ENCODE measurements at places on chromosomes 7 and 10. TPM values are rescaled to one million over a fixed set of nuclear protein-coding genes. Genes with fewer than 3 reads are reported as not detected.

DNA sequence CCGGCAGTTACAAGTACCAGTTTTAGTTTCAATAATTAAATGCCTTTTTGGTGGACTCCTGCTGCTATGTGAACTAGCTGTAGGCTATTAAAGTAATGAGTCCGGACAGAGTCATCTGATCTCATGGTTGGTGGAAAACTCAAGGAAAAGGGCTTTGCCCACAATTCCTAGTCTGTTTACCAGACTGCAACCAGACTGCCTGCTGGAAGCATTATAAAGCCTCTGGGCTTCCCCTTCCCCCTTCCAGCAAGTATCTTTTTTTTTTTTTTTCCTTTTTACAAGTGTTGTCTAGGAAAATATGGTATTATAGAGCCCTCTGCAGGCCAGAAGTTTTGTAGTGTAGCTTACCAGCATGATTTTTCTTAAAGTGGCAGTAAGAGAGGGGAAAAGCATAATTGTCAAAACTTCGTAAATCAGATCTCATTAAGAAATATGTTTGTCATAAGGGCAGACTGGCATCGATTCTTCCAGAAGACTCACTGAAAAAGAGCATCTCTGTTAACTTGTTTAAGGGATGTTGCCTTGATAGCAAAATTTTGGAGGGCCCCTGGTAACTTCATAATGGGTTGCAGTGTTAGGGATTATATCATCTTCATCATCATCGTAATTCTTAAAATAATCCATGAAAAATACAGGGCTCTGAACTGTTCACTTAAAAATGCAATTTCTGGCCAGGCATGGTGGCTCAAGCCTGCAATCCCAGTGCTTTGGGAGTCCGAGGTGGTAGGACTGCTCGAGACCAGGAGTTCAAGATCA is 181.3 kb downstream of the TAX1BP1 start:
- no peak for DNase-seq

DNA sequence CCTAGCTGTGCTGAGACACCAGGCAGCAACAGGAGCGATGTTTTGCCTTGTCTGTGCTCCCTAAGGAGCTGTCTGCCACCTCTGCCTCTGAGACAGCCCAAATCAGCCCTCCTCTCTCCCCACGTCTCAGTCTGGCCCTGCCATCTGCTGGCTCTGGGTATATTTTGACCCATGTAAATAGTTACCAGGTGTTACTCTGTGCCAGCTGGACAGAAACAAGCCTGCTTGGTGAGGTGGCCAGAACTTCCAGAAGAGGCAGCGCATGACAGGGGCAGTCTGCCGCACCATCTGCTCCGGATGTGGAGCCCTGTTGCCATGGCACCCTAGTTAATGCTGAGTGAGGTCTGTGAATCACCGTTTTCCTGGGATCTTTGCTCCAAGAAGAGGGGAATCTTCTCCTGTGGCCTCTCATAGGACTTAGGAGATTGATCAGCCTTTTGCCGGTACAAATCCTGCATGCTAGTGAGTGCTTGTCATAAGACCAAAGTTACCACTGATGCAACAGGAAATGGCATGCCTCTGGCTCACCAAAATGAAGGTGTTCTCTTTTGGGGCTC is 31.8 kb downstream of the GSTO2 start:
- DNase-seq, result peak; percentile 66

DNA sequence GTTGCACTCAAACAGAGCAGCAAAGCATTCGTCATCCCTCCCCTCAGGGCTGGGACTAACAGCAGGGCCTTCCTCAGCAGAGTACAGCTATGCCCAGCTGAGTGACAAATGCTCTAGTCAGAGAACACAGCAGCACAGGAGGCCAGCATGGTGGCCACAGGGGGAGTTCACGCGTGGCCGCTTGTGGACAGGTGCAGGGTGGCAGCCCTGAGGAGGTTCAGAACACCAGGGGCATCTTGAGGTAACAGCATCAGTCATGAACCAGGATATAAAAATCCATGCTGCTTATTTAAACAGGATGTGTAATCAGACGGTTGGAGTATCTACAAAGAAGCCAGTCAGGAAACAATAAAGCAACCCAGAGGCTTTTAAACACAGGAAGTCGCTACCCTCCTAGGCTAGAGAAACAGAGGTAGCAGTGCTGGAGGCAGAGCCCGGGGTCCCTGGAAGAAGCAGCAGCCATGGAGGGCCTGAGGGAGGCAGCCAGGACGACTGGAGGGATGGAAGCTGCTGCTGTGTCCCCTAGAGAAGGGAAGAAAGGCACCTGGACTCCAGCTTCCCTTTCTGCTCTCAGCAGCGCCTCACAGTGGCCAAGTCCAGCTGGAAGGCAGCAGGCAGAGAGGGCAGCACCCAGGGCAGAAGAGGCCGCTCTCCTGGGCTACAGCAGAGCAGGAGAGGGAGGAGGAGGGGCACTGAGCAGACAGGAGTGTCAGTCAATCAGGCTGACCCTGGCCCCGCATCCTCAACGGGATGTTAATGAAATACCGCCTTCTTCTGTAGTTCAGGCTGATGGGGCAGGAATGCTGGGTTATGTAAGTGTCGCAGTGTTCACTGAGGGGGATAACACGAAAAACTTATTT is 70.8 kb upstream of the UCN3 start:
- DNase-seq, result no peak

DNA sequence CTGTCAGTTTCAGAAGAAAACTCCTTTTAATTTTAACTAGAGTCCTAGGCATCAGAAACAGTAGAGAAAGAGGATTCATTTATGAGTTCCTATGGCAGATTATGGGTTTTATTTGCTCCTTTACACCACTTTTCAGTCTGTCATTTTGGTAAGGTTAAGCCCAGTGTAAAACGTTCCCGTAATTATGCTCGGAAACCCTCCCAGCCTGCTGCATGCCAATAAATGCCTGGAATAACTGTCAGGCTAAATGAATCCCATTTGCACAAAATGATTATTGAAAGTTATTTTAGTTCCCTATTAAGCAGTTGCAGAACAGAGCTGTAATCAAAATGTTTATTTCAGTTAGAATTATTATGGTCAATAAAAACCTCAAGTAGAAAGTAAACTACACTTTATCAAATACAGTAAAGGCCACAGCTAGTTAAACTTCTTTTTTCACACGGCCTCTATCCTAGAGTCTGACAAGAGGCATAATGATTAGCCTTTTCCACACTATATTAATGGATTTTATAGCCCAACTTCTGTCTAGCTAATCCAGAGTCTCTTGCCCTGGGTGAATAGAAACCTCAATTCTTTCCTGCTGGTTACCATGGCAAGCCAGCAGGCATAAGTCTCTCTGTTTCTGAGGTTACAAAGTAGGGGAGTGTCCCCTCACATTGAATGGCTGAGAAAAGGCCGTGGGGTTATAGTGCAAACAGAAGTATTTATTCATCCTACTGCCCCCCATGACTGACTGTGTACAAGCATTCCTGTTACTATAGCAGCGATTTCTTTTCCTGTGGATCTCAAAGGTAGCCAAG is 80.8 kb upstream of the NPVF start:
- no peak for DNase-seq

- DNase-seq, result no peak
Observed at GRCh38 chr7:32586291-32587221, 91.3 kb downstream of the AVL9 start.

GRCh38 chr10:79060641-79061255 is 8.0 kb upstream of the ZMIZ1 start:
- no peak for DNase-seq

GRCh38 chr10:28111712-28112111 is 112.8 kb upstream of the ODAD2 start:
- DNase-seq, result no peak

GRCh38 chr7:42699380-42700178 is 212.3 kb downstream of the C7orf25 start:
- DNase-seq, result no peak

DNA sequence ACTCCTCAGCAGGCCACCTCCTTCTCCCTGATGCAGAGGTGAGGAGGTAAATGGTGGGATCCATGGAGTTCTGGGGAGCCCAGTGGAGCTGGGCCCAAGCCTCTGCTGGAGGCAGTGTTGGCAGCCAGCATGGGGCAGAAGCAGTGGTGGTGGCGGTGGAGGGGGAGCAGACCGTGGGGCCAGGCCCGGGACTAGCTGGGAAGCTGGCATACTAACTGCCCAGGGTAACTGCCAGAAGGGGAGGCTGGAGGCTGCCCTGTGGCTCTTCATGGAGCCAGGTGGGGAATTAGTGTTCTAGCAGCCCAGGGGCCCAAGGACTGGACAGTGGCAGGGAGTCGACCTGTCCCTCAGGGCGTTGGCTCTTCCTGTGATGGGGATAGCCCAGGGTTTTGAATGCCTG is 16.1 kb upstream of the SMARCD3 start:
- no peak for DNase-seq

CC2D2B gene
- total RNA-seq, result 0.43 TPM

PODXL gene
- total RNA-seq, result 43.6 TPM

PALD1 gene
- 3.3 TPM for total RNA-seq

GRCh38 chr10:132205650-132206376 is 19.1 kb downstream of the DPYSL4 start:
- no peak for DNase-seq

SKAP2 gene
- 28.8 TPM for total RNA-seq

YWHAG gene
- total RNA-seq, result 102 TPM

ASB10 gene
- not detected for total RNA-seq

DNA sequence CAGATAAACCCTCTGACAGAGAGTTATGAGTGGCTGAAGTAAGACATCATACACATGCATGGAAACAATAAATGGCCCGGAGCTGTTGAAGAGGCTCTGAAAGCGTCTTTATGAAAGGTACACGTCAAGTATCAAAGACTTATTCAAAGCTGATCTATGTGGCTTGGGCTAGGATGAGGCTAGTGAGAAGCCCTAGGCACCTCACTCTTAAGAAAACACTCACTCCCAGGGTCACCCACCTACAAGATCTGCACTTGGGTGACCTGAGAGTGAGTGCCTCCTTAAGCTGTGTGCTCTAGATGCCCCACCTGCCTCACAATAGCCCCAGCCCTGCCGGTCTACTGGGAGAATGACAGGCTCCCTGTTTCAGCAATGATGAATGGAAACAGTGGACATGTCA is 1.1 kb upstream of the GIMAP1 start:
- DNase-seq, result no peak

DNA sequence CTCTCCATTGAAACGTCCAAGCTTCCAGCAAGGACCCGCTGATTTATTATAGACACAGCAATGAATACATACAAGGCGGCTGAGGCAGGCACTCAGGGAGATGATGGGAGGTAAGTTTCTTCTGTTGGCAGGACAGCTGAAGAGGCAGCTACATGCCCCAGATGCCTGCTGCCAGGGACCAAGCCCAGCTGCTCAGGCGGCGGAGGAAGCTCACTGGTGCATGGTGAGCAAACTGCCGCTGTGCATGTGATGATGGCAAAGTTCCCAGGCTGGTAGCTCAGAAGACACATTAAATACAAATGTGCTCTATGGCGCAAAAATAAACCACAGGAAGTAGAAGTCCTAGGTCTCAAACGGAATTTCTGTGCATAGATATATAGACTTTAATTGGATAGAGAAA is 2.3 kb downstream of the DNTT start:
- DNase-seq, result no peak

FAM131B gene
- total RNA-seq, result 0.98 TPM

GRCh38 chr7:45661302-45661995 is 87.3 kb downstream of the ADCY1 start:
- no peak for DNase-seq

CRPPA gene
- total RNA-seq, result 3.7 TPM

ALOX5 gene
- 17.7 TPM for total RNA-seq

STAG3 gene
- total RNA-seq, result 2.8 TPM

SPDYE1 gene
- total RNA-seq, result 0.13 TPM

GRCh38 chr7:91767820-91768219 is 112.7 kb downstream of the MTERF1 start:
- DNase-seq, result no peak

PPP1R17 gene
- total RNA-seq, result 0.11 TPM

HOXA4 gene
- 0.83 TPM for total RNA-seq

DNA sequence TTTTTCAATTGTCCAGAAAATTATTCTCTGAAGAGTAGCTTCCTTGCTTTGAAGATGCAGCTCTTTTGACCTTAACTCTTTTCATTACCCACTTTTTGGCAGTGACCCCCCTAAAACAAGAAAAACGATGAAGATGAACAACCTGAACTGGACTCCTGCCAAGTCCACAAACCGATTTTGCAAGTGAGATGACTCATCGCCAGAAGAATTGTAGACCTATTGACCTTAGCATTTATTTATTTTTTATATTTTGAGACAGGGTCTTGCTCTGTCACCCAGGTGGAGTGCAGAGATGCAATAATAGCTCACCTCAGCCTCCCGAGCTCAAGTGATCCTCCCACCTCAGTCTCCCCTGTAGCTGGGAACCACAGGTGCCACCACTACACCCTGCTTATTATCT is 859.2 kb downstream of the GATA3 start:
- no peak for DNase-seq

- no peak for DNase-seq
Observed at GRCh38 chr7:7897949-7898515, 70.6 kb upstream of the GLCCI1 start.

GRCh38 chr7:97025130-97025499 is 484 bp upstream of the DLX5 start:
- DNase-seq, result no peak

DNA sequence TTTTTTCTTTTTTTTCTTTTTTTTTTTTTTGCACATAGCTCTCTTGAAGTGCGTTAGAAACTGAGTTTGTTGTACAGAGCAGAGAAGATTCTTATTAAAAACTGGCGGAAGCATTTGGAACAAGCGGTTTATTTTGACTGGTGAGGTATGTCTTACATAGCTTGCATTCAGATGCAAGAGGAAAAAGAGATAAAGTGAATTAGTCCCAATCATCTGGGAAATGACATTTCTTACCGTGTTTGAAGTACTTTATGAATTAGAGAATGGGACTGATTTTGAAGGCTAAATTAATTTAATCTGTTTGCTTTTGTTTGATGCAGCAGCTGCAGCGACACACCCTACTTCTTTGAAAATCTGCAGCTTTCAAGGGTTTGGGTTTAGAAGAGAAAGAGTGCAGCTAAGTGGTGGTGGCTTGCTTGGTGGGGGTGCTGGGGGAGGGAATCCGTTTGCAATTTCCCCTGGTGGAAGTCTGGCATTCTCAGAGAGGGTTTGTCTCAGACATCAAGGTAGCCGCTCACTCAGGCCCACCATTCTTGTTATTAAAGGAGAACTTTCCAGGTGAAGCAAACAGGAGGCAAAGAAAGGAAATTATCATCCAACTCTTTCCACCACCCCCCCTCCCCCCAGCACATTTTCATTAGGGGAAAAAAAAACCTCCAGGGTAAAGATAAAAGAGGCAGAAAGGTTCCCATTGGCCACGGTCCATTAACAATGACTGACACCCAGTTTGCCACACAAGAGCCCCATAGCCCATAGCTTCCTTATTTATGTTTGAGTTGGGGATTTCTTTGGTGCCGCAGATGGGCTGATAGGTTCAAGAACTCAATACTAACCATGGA is 231.7 kb downstream of the SKIDA1 start:
- DNase-seq, result no peak

DNA sequence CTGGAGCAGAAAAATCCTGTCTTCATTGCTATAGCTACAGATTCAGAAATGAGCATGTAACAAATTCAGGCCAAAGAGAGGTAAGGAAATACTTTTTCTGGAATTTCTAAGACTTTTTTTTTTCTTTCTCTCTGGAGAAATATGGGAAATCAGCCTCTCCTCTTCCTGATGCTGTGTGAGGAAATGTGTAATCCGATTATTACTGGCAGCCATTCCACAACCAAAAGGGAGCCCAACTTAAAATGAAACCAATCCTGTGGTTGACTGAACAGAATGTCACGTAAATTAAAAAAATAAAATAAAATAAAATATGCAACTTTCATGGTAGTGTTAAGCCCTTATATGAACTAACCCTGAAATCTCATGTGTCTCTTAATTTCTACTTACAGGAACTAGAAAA is 10.7 kb upstream of the POT1 start:
- DNase-seq, result no peak

GRCh38 chr10:49628599-49628998 is 14.8 kb downstream of the CHAT start:
- DNase-seq, result no peak

GRCh38 chr10:128867819-128868218 is 599.2 kb upstream of the MGMT start:
- DNase-seq, result no peak

Data from ovary (tissue), 10 donors.